ENCODE measurements at places on chromosomes 3 and 15.

DNA sequence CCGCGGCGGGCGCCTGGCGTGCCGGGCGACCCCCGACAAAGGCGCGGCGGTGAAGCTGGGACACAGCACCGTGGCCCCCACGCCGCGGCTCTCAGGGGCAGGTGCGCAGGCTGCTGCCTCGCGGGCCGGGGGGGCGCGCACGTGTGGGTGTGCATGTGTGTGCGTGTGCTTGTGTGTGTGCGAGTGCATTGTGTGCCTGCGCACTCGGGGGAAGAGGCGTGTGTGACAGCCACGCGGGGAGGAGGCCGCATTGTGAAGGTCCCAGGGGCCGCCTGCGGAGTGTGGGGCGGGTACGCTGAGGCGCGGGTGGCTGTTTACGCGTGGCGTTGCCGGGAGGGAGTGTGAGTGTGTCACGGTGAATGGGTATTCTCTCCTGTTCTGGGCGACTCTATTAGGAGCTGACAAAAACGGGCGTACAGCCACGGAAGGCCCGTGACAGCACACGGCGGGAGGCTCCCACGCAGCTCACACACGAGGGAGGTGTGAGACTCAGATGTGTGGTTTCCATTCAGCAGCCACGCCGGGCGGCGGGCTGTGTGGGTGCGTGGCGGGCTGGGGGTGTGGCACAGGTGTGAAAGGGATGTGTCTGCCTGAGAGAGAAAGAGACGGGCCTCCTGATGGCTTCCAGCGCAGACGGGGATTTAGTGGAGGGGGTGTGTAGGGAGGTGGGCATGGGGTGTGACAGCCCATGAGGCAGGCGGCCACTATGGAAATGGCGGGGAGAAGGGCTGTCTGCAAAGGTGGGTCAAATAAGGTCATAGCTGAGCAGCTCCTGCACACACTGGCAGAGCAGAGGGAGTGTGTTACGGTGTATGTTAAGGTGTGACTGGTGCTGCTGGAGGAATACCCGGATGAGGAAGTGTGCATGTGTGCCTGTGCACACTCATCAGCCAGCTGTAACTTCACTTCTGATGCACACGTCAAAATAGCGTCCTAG is 750 bp downstream of the PODXL2 start:
- no peak for DNase-seq

- DNase-seq: no peak
Observed at GRCh38 chr3:115903843-115904242, 280.5 kb downstream of the GAP43 start.

GRCh38 chr3:46998121-46998851 is 18.8 kb downstream of the NBEAL2 start:
- peak; percentile 59 for DNase-seq

GRCh38 chr3:37925157-37925556 is 63.5 kb downstream of the CTDSPL start:
- DNase-seq: no peak

GRCh38 chr3:62727981-62728380 is 147.2 kb downstream of the CADPS start:
- no peak for DNase-seq

- DNase-seq: peak; percentile 24
Observed at GRCh38 chr3:24829629-24830229, 335.1 kb upstream of the THRB start.

GRCh38 chr3:119255214-119255613 is 14.5 kb upstream of the B4GALT4 start:
- DNase-seq: no peak

- no peak for DNase-seq
Observed at GRCh38 chr3:152226176-152226575, 42.6 kb upstream of the MBNL1 start.

- DNase-seq: no peak
Observed at GRCh38 chr3:69879051-69879450, 120.5 kb upstream of the SAMMSON start.

DNA sequence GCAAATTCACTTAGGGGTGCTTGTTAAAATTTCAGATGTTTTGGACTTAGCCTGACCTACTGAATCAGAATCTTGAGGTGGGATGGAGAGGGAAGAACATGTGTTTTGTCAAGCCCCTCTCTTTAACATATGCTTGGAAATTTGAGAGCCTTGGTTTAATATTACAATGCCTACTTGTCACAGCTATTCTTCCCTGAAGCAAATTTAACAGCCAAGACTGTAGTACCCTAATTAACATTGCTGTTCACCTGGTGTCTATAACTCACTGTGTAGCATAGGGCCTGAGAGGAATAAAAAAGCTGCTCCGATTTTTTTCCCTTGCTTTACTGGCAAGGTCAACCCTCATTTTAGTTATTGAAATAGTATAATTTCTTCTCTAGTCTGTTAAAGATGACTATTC is 880.1 kb downstream of the CADM2 start:
- DNase-seq: no peak

- DNase-seq: peak; percentile 75
Observed at GRCh38 chr15:42056934-42057798, 36.3 kb upstream of the PLA2G4E start.

- no peak for DNase-seq
Observed at GRCh38 chr3:179676081-179676480, 23.2 kb downstream of the USP13 start.

GRCh38 chr15:81295486-81296121 is 28.3 kb downstream of the STARD5 start:
- no peak for DNase-seq

- DNase-seq: no peak
Observed at GRCh38 chr15:48084759-48085590, 35.8 kb upstream of the SLC24A5 start.

- no peak for DNase-seq
Observed at GRCh38 chr3:10384541-10385360, 63.8 kb upstream of the SEC13 start.

DNA sequence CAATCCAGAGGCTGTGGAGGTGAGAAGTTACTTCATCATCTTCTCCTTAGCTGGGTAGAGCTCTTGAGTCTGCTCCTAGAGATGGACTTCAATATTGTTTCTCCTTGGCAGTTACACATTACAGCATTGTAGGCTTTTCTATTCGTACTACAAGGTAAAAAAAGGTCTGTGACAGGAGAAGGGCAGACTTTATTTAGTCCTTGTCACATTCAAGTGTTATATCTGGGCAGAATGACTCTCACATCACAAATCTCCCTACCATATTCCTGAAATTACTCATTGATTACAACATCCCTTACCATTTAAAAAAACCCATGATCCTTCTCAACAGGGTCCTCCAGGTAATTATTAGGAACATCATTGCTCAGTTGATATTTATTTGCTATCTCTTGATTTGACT is 75.0 kb downstream of the AGBL1 start:
- DNase-seq: no peak

GRCh38 chr15:52642386-52643361 is 36.5 kb downstream of the ATOSA start:
- no peak for DNase-seq

DNA sequence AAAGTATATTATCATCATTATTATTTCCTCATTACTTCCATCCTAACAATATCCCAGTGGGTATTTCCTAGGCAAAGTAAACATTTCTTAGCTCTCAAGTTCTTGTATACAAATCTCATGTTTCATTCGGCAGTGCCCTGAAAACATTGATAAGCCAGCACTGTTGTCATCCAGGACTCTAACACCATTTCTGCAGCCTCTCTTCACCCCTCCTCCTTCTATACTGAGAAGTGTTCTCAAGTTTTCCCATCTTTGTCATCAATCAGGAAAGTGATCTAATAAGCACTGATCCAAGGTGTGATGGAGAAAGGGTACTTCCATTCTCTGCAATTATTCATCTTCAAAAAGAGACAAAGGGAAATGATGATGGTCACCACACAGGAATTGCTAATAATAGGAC is 168.4 kb upstream of the CCDC54 start:
- no peak for DNase-seq

DNA sequence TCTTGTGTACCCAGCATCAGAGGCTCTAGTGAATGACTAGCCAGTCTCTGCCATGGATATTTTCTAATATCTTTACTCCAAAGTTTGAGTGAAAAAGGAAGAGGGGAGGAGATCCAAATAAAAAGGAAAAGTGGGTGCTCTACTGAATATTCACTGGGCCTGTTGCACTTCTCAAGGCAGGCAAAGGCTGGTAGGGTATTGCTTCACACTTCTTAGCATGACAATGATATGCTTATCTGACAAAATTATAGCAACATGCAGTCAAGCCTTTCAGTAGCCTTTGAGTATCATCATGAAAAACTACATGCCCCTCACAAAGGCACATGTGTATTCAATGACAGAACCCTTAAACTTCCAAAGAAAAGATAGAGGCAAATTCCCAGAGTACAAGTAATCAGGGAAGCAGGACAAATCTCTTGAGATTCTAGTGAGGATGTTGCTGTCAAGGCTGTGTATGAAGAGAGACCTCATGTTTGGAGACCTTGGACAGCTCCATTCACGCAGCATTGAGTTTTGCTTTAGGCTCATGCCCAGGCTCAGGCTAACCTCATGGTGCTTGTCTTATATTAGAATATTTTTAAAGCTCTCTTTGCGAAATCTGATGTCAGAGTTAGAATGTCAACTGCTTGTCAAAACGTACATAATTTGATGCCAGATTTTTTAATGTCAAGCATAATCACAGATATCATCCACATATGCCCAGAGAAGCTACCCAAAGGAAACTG is 506.9 kb downstream of the OCA2 start:
- no peak for DNase-seq

GRCh38 chr15:31442699-31443111 is 116.1 kb downstream of the KLF13 start:
- no peak for DNase-seq

GRCh38 chr3:71140477-71140876 is 443.1 kb downstream of the FOXP1 start:
- no peak for DNase-seq

DNA sequence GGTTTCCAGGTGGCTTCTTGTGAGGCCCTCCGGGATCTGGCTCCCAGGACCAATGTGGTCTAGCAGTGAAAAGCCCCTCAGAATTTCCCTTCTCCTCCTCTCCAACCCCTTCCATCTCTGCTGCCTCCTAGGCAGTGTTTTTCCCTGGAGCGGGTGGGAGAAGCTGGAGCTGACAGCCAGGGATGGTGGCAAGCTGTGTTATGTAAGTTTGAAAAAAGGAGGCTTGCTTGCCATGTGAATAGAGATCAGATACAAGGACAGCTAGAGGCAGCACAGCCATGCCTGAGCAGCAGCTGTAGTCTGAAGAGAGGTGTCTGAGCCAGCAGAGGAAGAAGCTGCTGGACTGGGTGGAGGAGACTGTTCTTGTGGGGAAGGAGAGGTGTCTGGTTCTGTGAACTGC is 20.6 kb downstream of the SNAPC5 start:
- DNase-seq: no peak

DNA sequence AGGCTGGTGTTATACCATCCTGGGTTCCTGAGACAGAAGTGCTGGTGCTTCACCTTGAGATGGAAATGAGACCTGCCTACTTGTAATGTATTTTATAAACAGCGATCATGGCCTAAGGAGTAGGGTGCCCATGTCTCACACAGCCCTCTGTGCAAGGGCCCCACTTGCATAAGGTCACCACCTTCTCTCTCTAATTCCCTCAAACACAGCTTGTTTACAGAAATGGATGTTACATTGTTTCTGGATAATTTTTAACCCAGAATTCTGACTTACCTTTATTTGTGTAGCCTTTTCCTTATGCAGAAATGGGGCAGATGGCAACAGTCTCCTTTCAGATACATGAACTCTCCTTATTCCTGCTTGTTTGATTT is 95.1 kb upstream of the UMPS start:
- no peak for DNase-seq

DNA sequence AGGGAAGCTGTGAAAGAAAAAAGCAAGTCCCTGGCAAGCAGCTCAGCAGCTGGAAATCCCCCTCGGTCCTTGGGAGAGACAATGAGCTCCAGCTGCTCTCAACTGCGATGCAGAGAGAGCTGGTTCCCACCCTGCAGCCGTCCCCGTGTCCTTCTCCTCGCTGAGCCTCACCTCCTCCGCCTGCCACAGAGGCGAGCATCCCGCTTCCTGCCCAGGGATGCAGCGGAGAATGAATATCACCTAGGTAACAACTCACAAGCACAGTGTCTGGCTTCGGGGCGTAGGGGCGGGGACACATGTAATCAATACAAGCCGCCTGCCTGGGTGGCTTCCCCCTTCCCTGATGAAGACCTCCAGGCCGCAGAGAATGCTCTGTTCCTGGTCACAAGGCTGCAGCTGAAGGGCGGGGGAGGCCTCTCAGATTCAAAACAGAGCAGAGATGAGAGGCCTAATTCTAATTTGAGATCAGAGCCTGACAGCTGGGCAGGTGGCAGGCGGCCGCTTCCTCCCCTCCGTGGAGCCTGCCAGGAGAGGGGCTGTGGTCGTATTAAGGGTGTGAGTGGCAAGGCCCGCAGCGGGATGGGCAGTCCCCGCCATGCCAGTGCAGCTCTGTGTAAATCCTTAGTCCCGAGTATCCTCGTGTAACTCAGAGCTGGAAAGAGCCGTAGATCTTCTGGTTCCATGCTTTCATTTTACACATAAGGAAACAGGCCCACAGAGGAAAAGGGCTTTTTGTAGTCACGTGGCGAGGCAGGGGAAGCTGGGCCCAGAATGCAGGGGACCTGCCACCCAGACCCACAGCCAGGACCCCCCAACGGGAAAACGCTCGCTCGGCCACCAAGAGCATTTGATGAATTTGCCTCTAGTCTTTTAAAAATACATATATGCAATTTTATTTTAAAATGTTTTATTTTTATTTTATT is 24.3 kb downstream of the ZDHHC19 start:
- DNase-seq: peak; percentile 45

DNA sequence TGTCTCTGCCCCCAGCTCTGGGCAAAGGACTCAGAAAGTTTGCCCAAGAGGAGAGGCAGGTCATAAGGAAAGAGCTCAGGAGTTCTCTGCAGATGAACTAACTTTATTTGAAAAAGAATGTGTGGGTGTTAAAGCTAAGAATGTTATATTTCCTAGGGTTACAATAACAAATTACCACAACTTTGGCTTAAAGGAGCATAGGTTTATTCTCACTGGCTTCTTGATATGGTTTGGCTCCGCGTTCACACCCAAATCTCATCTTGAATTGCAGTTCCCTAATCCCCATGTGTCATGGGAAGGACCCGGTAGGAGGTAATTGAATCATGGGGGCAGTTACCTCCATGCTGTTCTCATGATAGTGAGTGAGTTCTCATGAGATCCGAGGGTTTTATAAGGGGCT is 383.7 kb upstream of the CFAP20DC start:
- no peak for DNase-seq

DNA sequence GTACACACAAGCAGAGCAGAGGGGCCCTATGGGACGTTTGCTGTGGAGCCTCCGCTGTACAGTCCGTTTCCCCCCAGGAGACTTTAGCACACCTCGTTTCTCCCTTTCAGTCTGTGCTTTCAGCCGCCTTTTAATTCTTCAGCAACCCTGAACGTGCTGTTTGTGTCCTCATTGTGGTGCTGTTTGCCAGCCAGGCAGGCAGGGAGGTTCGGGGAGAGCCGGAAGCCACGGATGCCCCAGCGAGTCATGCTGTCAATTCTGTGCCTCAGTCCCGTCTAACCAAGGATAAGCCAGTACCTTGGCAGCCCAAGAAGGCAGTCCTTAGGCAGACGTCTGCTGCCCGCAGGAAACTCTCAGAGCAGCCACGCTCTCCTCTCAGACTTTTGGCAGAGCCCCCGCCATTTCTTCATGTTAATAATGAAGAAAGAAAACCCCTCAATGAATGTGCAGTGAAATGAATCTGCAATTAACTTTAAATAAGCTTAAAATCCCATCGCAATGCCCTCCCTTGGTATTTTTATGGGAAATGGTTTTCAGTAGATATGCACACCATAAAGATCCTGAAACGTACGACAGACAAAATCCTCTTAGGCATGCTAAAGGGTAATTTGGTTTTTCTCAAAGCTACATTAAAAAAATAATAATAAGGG is 158.6 kb downstream of the UACA start:
- DNase-seq: no peak

- DNase-seq: no peak
Observed at GRCh38 chr3:190739641-190740185, 122.8 kb downstream of the GMNC start.

GRCh38 chr3:141228395-141228794 is 3.2 kb upstream of the PXYLP1 start:
- no peak for DNase-seq

All from neural crest cell (in vitro differentiated cells).